ENCODE measurements at places on chromosomes 3 and 15. TPM values are rescaled to one million over a fixed set of nuclear protein-coding genes. Genes with fewer than 3 reads are reported as not detected.

CCR8 gene
- not detected for polyA plus RNA-seq

CLEC3B gene
- not detected for polyA plus RNA-seq

DNA sequence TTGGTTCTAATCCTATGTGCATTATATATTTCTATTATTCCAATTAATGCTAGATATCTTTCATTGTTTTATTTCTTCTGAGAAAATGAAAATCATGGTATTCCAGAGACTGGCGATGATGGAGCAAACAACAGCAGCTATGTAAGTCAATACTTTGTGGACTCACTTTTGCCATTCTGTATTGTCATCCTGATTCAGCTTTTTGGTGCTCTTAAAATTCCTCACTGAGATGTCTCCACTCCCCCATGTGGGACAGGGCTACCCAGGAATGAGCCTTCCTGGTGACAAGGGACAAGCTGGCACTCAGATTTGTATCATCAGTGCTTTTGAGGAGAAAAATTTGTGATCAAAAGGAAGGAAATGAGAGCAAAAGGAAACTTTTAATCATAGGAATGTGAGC, 56.7 kb upstream of the XCR1 start:
- peak; percentile 6 for DNase-seq

DNA sequence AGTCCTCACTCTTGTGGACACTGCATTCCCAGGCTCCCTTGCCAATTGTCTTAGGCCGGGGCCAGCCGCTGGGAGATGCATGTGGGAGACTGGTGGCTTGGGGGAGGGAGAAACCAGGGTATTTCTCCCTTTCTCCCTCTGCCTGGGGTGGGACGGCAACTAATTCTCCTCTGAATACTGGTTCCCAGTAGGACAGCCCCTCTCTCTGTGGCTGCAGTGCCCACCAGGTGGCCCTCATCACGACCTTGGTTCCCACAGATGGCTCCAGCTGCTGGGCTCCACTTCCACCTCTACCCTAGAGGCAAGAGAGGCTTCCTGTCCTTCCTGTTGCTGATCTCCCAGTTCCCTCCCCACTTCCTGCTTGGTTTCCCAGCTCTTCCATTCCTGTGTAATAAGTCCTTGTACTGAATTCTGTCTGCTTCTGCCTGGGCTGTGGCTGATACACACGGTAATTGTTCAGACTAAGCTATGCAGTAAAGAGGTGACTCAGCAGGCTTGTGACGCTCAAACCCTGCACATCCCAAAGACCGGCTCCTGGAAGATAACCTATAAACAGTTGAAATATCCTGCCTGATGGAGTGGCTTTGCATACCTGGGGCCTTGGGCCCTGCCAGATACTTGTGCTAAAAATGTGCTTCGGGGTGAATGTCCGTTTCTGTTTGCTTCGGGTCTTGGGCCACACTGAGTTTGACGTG, 20.4 kb upstream of the COPG1 start:
- DNase-seq, result no peak

ADAMTS9 gene
- 0.68 TPM for polyA plus RNA-seq

GRCh38 chr3:184680385-184681345, 31.2 kb downstream of the MAGEF1 start:
- no peak for DNase-seq

NOX5 gene
- polyA plus RNA-seq, result 0.17 TPM

DNA sequence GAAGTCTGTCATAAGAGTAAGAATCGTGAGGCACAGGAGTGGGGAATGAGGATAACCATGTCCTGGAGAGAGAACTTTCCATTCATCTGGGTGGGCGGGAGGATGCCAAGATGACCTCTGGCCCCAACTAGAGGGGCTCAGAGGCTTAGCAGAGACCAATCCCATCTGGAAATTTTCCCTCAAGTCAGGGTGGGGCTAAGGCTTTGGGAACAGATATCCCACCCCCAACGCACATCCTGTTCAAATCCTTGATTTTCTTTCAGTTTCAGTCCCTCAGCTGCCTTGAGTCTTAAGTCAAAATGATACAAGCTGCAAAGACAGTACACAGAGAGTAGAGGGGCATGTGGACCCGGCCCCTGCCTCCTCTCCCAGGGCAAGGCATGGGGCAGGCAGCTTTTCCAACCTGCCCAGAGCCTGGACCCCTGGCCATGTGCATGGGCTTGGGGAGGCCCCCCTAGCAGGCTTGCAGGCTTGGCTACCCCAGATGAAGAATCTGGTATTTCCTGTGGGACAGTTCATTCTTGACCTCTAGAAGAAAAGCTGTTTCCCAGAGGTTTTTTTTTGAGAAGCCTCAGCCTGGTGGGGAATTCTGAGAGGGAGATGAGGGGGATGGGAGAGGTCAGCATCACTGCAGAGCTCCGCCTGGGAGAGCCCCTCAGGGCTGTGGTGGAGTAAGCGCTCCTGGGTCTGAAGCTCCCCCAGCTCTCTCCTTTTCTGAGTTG, 109.7 kb upstream of the HACD2 start:
- DNase-seq, result no peak

GPR87 gene
- polyA plus RNA-seq, result 0.41 TPM

AGBL1 gene
- not detected for polyA plus RNA-seq

- no peak for DNase-seq
These were observed 2.4 kb downstream of the NEDD4 start for GRCh38 chr15:55990998-55991397.

DNA sequence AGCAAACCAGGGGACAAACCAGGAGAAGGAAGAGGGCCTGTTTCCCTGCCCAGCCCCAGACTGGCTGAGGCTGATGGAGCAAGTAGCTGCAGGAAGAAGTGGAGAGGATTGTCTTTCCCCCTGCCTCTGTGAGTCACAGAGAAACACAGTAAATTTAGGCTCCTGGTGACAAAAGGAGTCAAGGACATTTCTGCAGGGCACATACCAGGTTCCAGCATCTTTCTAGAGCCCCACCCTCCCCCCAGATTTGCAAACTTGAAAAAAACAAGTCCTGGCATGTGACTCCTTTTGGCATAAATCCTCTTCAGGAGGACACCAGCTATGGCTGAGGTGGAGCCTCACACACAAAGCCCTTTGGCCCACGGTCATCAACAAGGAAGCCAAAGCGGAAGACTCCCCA, 17.8 kb downstream of the PLD1 start:
- no peak for DNase-seq

- no peak for DNase-seq
These were observed 63.7 kb downstream of the ATP8B4 start for GRCh38 chr15:50055332-50055731.

SCN11A gene
- 0.01 TPM for polyA plus RNA-seq

DNA sequence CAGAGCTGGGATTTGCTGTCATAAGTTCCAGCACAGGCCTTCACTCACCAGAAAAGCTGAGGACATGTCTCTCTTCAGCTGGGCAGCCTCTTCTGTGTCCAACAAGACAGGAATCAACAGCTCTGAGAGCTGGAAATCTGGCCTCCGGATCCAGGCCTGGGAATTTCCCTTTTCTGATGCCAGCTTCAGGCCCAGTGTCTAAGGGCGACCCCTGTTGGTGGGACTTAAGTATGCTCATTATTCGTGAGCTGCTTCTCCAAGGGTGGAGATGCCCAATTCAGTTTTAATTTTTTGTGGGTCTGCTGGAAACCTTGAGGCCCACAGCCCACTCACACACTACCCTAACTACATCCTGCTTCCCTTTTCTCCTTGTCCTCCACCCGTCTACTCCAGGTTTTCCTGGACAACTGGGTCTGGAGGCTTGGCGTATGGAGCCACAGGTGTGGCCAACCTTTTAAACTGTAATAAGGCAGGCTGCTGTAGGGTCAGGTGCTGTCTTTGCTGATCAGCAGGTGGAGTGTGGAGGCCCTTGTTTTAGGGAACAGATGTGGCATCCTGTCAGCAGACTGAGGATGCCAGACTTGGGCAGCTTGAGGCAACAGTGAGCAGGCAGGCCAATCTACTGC, 2.6 kb upstream of the CEMIP start:
- peak; percentile 83 for DNase-seq

GRCh38 chr15:74506515-74506840, 34.5 kb upstream of the ARID3B start:
- DNase-seq, result no peak

DNA sequence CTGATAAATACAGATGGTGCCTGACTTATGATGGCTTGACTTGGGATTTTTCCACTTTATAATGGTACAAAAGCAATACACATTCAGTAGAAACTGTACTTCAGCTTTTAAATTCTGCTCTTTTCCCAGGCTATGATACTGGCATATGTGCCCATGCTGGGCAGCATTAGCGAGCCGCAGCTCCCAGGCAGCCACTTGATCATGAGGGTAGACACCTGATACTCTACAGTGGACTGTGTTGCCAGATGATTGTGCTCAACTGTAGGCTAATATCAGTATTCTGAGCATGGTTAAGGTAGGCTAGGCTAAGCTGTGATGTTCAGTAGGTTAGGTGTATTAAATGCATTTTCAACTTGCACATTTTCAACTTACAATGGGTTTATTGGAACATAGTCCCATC, 17.7 kb upstream of the FEM1B start:
- DNase-seq, result no peak

P2RY13 gene
- not detected for polyA plus RNA-seq

GRCh38 chr3:162302983-162303624, 806.5 kb downstream of the OTOL1 start:
- no peak for DNase-seq

- no peak for DNase-seq
These were observed 280.6 kb upstream of the ZNF717 start for GRCh38 chr3:76065964-76066363.

DNA sequence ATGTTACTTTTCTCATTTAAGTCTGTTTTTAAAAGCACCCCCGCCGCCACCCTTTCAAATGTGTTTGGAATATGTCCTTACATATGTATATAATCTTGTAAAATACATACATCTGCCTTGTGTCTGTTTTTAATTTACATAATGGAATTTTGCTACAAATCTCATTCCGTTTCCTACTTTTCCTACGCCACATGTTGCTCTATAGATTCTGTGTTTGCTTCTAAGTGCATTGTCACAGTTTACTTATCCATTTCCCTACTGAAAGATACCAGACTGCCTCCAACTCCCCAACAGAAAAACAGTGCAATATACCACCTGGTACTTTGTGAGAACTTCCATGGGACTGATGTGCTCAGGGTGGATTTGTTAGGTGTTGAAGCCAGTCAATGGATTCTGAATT, 70.2 kb downstream of the ABHD5 start:
- no peak for DNase-seq

- DNase-seq, result no peak
These were observed 57.4 kb downstream of the LRRFIP2 start for GRCh38 chr3:37116998-37117397.
